HTR-8/SVneo (cell line): ENCODE measurements at places on chromosomes 2 and 18.

GRCh38 chr2:209049608-209050007 lies 374.2 kb upstream of the MAP2 start:
- DNase-seq: no peak

GRCh38 chr18:58106289-58107070 lies 62.5 kb downstream of the NEDD4L start:
- no peak for DNase-seq

DNA sequence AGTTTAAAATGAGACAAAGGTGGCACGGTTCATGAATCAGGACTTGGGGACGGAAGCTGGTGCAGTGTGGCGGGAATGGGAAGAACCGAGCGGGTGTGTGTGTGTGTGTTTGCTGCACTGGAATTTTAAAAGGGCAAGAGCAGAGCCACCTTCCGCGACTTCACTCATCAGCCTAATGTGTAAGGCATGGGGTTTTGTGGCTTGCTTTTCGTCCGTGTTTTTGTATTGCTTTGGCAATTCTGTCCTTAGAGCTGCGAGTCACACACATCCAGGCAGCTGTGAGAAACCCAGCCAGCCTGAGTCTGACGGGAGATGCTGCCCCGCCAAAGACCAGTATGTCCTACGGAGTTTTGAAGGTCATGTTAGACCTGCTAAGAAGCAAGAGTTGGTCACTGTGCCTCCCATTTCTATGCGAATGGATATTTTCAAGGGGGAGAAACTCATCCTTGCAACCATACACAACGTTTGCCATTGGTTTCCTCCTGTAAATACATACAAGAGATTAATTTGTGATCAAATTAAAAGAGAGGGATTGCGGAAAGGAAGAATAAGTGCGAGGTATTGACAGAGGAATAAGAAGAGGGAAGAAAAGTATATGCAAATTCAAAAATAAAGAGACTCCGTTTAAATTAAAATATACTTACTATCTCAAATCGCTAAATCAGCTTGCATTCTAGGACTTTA lies 665 bp upstream of the CACNB4 start:
- peak; percentile 12 for DNase-seq

GRCh38 chr18:37006742-37007141 lies 177.8 kb downstream of the KIAA1328 start:
- DNase-seq: no peak

DNA sequence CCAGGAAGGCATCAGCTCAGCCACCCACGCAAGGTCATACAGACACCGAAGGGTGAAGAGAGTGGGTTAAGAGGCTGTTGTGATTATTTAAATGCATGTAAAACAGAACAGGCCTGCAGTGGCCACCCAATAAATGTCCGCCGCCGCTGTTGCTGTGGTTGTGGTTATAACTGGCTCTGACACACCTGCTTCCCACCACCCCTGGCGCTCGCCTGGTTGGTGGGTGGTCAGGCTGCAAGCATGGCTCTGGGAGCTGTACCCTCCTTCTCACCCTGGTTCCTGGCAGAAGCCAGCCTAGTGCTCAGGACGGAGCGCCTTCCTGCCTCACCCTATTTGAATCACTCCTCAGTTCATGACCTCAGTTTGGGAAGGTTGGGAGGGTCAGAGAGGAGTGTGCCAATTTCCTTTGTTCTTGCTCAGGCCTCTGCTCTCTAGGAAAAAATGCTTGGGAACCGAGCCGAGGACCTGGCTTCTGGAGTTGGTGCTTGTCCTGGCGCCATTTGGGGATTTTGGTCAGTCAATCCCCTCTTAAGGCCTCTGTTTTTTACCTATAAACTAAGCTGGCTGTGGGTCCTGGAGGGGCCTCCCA lies 5.3 kb upstream of the CRYBA2 start:
- DNase-seq: no peak
